ENCODE measurements at places on chromosomes 16 and 17.

GRCh38 chr17:15480204-15480603 is 12.8 kb upstream of the CDRT4 start:
- DNase-seq = no peak

- no peak for DNase-seq
Measured at GRCh38 chr17:27553019-27553511, 77.9 kb upstream of the LGALS9 start.

GRCh38 chr17:52536489-52536888 is 378.0 kb upstream of the CA10 start:
- no peak for DNase-seq

GRCh38 chr17:17922070-17922614 is 50.1 kb downstream of the TOM1L2 start:
- no peak for DNase-seq

- no peak for DNase-seq
Measured at GRCh38 chr16:1477033-1477432, 2.2 kb upstream of the CLCN7 start.

DNA sequence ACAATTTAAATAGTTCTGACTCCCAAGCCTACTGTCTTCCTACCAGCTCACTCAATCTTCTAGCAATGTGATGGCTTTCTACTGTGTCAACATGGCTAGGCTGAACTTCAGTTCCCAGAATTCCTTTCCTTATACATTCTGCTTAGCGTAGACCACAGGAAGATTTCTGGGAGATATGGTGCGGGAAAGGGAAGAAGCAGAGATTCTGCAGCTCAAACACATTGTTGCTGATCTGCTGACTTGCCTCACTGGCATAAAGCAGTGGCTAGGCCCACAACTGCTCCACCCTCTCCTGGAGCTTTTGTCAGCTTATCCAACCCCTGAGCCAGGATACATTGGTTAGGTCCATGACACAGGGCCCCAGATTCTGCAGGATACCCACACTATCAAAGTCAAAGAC is 58.8 kb downstream of the GAS7 start:
- DNase-seq = no peak

- no peak for DNase-seq
Measured at GRCh38 chr16:13873835-13874438, 46.0 kb upstream of the ERCC4 start.
